ENCODE measurements at places on chromosomes 3 and 15.

DNA sequence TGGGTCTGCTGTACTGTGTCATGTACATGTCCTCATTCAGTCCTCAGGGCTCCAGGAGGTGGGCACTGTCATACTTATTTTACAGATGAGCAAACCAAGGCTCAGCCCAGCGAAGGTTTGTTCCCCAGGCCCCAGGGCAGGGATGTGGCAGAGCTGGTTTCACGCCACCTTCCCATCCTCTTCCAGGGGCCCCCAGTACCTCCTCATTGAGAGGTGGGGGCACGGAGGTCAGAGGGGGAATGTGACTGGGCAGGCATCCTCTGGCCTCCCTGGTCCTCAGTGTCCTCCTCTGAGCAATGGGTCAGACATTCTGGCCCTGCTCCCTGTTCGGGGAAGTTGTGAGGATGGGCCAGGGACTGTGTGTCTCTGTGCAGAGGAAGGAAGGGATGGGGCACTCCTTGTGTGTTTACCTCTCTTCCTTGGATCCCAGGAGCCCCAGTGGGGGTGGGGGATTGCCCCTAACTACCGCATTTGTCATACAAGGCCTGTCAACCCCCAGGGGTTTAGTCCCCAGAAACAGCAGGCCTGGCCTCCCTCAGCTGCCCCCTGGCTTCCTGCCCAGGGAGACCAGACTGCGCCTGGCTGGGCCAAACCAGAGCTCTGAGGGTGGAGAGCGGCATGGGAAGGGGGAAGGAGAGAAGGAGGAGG lies 65.9 kb upstream of the LCTL start:
- no peak for DNase-seq

DNA sequence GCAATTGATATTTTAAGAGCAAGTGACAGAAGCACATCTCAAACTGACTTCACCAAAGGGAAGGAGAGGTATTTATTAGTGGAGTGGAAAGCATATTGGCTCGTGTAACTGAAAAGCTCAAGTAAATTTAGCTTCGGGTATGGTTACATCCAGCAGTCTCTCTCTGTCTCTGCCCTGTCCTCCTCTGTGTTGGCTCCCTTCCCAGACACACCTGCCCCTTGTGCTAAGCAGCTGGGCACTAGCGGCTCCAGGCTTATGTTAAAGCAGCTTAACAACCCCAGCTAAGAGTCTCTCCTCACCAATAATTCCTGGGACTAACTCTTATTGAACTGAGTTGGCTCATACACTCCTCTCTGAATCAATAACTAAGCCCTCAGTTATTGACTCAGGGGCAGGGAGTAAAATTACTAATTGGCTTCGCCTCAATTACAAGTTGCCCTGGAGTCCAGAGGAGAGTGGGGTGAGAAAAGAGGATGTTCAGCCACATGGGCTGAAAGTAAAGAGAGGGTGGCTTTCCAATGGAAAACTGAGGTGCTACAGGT lies 12.8 kb upstream of the SH3BP5 start:
- DNase-seq = peak; percentile 94

DNA sequence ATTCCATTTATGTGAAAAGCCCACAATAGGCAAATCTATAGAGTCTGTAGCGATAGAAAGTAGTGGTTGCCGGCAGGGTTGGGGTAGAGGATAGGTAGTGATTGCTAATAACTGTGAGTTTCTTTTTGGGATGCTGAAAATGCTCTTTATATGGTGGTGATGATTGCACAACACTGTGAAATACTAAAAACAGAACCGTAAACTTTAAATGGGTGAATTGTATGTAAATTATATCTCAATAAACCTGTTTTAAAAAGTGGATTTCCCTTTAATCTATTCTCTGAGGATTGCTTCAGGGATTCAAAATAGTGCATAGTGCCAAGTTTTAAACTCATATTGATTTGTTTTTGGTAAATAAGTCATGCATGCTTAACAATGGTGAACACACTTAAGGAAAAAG lies 140.2 kb downstream of the LPP start:
- no peak for DNase-seq

DNA sequence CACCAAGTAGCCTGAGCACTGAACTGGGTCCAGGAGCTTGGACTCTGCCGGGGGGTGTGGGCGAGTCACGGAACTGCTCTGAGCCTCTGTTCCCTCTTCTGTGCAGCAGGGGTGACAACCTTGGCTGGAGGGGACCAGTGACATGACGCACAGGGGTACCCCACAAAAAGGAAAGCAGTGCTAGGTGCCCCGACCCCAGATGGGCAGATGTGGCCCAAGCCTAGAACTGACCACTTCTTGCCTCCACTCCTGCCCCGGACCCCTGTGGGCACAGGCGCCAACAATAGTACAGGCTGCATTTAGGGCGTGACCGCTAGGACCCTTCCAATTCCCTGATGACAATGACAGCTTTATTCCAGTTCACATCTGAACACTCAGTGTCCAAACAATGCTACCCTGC lies 255.9 kb upstream of the LYSMD4 start:
- no peak for DNase-seq

DNA sequence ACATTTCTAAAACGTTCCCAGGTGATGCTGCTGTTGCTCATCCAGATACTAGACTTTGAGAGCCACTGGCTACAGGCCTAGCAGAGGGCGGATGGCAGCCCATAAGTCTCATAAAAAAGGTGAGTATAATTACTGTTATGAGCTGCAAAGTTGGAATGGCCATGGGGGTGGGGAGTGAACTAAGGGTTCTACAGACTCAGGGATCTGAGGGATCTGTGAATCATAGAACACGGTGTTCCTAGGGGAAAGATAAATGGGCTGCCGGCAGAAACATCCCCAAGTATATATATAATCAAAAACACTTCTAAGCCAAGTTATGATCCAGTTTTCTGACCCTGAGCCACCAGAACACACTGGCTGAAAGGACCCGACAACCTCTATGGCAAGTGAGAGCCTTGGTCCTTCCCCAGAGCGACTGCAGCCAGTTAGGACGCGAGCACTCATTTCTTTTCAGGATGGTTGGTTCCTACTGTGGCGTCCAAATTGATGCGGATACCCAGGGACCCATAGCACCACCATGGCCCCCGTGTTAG lies 7.9 kb upstream of the SYNM start:
- DNase-seq = no peak
